ENCODE measurements at places on chromosomes 16 and 17.

DNA sequence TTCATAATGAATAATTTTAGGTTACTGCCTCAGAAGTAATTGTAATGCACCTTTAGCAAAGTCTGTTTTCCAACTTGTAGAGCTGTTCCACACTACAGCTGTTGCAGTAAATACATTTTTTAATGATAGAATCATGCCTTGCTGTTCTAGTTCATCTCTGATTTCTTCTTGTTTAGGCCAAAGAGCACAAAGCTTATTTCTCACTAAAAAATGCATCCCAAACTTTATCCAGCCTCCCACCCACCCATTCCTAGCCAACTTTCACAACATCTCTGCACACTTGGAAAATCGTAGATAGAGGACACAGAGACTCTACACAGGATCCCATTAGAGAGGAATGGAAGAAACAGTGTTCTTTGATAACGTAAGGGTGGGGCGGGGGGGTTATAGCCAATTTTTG, 252.2 kb upstream of the DYNLRB2 start:
- DNase-seq = no peak

GRCh38 chr17:34391241-34391640, 28.2 kb upstream of the CCL1 start:
- DNase-seq = no peak

GRCh38 chr17:81059026-81059425, 24.1 kb downstream of the BAIAP2 start:
- no peak for DNase-seq

DNA sequence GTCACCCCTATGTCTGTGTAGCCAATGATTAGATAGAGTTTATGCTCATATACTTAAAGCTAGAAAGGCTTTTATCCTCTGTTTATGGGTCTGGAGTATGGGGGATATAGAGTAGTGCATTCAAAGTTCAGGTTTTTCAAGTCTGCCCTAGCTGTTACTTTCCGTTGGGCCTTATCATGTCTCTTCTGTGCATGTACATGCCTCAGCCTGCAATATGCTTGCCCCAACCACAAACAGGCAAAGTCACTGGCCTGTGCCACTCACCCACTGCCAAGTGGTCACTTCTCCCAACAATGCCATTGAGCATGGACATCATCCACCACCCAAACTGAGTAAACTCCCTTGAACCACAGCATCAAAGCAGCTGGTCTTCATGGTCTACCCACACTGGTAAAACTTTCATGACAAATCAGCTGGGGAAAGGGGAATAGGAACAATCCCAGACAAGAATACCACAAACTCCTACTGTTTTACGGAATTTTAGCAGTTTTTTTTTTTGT, 70.3 kb upstream of the C17orf78 start:
- DNase-seq = no peak

DNA sequence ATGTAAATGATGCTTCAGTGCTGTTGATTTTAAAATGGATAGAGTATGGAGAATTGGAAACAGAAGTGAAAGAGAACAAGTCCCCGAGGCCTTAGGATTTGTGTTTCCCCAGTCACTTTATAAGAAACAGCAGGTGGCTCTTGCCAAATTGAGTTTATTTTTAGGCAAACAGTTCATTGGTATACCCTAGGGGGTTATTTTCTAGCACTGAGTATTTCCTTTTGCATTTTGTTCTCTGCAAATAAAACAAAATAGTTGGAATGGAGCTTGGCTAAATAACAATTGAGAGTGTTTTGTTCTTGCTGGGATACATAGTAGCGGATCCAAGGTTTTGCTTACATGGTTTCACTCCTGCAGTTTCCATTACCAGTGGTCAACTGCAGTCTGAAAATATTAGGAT, 591.1 kb upstream of the C16orf82 start:
- DNase-seq = no peak

DNA sequence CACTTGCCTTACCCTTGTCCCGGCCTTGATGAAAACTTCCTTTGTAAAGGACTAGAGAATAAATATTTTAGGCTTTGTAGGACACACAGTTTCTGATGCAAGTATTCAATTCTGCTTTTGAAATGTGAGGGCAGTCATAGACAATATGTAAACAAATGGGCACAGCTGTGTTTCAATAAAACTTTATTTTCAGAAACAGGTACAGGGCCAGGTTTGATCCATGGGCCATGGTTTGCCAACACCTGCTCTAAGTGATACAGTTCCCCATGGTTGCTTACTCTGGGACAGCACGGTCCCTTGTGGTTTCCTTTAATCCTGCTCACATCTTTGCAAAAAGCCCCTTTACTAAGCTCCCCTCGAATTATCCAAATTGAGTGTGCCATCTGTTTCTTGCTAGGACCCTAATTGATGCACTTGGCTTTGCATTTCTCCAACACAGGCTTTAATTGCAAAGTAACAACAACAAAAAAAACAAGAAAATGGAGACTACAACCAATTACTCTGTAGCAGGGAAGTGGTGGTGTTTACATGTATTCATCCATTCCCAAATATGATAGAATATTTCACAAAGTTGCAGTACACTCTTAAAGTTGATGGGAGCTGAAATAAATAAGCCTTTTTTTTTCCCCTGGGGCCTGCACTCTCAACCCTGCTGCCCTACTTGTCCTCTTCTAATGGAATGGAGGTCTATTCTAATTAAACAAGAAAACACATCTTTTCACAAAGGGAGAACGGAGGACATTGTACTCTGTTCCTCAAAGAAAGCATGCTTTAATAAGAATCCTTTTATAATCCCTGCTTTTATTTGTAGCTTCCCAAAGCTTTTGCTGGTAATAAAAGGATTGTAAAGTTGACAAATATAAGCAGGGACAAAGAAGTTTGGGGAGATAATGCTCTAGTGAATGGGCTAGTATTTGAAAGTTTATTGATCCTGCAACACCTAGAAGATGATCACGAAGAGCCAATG, 37.7 kb upstream of the TOX3 start:
- no peak for DNase-seq

DNA sequence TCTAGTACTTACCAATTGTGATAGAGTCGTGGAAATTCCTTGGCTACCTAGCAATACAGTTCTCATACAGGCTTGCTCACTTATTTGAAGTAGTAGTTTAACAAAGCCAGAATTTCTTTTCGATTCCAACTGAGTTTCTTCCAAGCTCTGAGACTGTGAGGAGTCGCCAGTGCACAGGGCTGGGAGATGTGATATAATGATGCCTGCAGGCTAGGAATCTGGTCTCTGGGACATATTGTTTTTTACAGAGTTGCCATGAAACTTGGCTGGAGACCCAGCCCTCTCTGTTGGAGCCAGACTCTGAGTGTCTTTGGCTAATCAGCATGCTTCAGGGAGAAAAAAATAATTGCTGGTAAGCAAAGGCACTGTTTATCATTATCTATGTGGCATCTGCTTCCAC, 698.8 kb upstream of the GOT2 start:
- DNase-seq = no peak

GRCh38 chr16:2663553-2664546, 18.5 kb upstream of the KCTD5 start:
- no peak for DNase-seq

- no peak for DNase-seq
Measured at GRCh38 chr16:13332713-13333255, 431.4 kb downstream of the SHISA9 start.

DNA sequence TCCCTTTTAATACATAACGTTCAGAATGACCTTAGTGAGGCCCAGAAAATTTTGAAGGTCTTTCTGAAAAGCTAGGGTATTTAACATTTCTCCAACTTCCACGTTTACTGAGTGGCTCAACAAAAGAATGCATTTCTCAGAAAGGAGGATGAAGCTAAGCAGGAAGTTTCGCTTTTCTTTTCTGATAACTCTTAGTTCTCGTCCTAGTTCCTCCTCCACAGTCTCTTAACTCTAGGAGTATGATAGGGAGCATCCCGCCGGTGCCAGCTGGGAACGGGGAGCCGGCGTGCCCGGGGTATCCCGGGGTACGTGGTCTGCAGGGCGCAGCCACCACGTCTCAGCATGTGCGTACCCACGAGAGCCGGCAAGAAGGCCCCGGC, 363 bp downstream of the KARS1 start:
- DNase-seq = no peak

DNA sequence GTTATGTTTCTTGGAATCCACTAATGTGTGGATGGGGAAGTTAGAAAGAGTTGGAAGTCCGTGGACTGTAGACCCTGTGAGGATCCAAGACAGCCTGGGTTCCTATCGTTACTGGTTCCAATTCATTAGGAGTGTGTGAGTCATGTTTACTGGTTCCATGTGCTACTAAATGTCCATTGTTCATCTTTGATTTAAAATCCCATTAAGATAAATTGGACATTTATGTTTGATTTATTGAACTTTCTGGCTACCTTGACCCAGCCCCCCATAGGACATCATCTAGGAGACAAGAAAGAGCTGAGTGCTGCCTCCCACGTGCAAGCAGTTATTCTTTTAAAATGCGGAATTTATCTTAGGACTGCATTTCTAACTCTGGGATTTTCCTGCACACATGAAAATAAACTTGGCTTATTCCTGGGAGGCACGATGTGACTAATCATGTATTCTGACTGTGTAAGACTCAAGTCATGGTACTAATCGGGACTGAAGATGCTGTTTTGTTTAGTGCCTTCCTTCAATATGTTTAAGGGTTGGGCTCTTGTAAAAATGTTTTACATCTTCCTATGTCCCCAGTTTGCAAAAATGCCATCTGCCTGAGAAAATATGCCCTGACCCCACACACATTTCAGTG, 53.4 kb downstream of the RGS9 start:
- no peak for DNase-seq

DNA sequence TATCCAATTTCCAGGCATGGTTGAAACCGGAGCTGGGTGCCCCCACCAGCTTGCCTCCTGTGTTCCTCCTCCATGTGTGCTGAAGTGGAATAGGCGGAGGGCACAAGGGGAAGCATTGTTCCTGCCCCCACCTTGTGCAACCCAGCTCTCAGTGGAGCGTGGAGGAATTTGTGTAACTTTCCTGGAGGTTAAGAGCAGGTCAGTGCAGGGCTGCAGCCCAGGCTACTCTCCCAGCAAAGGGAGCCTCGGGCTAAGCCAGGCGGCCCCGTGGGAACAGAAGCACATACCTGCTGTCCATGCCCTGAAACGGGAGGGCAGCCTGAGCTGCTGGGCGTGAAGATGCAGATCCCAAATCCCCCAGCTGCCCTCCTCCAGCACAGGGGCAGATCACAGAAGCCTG, 158.8 kb upstream of the LHX1 start:
- DNase-seq = no peak

DNA sequence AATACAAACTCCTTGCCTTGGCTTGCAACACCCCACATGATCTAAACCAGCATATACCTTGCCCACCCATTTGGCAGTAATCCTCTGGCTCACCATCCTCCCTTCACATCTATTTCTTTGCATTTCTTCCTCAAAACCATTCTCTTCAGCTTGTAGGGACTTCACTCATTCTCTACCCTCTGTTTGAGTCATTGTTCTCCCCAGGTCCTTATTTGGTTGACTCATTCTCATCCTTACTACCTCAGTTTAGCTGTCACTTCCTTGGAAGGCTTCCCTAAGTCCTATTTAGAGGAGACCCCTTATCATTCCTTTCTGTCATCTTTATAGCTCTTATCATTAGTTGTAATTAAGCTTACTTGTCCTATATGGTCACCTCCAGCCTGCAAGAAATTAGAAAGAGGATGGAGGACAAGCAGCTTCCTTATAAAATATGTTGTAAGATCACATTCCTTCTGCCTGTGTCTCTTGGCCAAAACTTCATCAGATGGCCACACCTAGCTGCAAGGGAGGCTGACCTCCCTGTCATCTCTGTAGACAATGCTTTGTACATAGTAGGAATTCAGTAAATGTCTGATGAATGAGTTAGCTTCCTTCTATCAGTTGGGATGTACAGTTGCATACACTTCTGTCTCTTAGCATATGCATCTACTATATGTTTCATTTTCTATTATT, 1.7 kb downstream of the TTC19 start:
- DNase-seq = no peak

DNA sequence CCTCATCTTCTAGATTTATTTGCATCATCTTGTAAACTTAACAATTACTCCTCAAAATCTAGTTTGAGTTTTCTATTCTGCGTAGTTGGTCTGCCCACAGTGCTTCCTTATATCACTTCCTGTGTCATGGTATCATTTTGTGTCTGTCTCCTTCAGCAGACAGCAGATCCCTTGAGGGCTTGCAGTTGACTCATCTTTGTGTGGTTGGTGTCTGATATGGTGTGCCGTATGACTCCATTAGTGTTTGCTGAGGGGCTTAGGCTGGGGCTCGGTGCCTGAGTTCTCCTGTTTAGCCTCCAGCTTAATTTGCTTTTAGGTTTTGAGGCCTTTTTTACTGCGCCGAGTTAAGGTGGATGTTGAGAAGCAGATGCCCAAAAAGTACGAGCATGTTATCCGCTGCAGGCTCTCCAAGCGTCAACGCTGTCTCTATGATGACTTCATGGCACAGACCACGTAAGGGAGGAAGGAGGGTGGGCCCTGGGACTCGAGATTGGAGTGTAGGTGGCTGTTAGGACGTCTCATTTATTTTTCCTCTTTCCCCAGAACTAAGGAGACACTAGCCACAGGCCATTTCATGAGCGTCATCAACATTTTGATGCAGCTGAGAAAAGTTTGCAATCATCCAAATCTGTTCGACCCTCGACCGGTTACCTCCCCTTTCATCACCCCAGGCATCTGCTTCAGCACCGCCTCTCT, 16.9 kb downstream of the SRCAP start:
- no peak for DNase-seq

GRCh38 chr17:57645950-57646665, 99.0 kb downstream of the CCDC182 start:
- DNase-seq = no peak

DNA sequence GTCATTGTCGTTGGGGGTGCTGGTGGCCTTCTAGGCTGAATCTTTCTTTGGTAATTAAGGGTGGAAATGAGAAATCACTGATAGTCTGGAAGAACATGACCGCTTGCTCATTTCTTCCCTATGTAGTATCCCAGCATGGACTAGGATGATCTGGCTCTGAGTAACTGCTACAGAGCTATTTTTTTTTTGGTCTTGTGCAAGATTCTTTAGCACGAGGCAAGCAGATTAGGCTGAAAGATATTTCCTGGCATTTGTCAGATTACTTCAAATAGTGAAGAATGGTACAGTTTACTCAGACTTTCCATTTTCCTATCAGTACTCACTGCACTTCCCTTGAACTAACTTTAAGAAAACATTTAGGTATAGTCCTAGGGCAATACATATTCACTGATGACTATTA, 89.0 kb downstream of the SYCE1L start:
- no peak for DNase-seq

DNA sequence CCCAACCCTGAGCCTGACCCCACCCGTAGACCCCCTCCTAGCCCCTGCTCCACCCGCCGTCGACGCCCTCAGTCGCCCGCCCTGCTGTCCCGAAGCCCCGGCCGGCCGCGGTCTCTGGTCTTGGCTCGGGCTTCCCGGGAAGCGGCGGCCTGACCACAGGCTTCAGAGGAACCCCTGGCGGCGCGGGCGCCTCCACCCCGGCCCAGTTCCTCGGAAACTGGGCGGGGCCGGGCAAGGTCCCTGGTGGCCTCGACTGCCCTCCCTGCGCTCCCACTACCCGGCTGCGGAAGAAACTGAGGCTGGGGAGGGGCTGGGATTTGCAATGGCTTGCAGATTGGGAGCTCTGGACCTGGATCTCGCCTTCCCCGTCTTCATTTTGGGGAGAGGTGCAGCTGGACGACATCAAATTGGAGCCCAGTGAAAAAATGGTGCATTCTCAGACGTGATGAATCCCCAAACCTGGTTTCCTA, 692 bp upstream of the SOCS1 start:
- DNase-seq = no peak

Data from brain pericyte (primary cell).